Left hindlimb (tissue), 1 donor: ENCODE measurements at places on chromosomes 12 and 14.
A peak's percentile ranks its signal among the peaks of the same experiment; 100 is the strongest.

- DNase-seq = no peak
These were observed 49.4 kb upstream of the STK38L start for GRCh38 chr12:27194644-27195043.

GRCh38 chr12:28527631-28528249 is 337.5 kb downstream of the CCDC91 start:
- DNase-seq = no peak

DNA sequence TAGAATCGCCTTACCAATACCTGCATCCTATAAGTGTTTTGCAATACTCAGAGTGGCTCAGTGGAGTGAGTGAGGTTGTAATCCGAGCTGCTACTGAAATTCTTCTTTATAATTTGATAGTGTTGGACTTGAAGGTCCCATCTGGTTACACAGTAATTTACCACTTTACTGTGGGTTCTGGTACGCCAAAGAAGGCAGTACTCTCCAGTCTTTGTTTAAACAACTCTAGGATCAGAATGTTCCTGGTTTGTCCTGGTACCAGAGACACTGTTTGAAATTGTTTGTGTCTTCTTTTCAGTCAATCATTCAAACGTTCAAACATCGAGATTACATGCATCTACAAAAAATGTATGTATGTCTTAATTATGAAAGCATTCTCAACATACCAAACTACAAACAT is 51.3 kb upstream of the AMN1 start:
- DNase-seq = no peak

- peak; percentile 96 for DNase-seq
These were observed at the start of gene MED6 for GRCh38 chr14:70600382-70601157. Gene MED6, minus strand, starts transcription at chr14:70600655. Its CDS starts 18 bp downstream, at chr14:70600637.

DNA sequence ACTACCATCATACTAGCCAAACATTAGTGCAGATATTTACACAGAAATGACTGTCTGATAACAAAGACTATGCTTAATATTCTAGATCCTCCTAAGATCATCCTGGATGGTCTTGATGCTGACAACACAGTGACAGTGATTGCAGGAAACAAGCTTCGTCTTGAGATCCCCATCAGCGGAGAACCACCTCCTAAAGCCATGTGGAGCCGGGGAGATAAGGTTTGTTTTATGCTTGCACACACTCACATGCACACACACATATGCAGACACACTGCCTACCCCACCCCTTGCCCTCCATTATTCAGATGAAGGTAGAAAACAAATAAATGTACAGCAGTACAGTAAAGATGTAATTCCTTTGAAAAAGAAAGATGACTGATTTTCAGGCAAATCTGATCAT is 44.4 kb upstream of the CHPT1 start:
- DNase-seq = no peak
